ENCODE measurements at places on chromosomes 4 and X. TPM values are rescaled to one million over a fixed set of nuclear protein-coding genes. Genes with fewer than 3 reads are reported as not detected.

DNA sequence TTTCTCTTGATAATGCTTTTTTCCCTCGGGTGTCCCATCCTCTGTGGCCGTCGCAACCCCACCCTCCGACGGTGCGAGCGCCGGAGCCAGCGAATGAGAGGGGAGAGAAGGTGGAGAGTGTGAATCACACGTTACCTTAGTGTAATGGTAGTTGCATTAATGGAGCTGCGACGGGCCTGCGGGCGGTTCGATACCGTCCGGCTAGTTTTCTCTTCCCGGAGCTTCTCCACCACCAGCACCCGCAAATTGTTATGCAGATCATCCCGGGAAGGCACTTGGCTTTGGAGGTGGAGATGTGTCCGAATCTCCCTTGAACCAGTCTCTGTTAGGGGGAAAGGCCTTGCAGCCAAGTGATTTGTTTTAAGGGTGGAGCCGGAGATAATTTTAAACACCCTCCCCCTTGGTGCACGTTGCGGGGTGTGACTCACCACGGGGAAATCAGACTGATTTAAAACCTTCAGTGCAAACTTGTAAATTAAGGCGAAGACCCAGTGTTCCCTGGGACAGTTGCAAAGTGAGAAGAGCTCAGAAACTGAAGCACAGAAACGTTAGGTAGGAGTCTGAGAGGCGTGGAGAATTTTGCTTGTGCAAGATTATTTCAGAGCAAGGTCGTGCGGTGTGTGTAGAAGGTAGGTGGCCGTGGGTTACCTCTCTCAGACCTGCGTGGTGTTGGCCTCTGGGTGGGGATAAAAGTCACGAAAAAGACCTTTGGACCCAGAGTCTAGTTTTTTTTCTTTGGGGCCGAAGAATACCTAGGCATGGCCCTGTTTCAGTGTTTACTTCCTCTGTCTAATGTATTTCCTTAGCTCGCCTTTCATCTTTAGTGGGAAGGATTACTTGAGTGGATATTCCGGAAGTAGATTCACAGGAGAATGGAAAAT is 1.3 kb downstream of the AFF1 start:
- H3K27ac ChIP-seq, result peak overlapping the region; percentile 94
- peak overlapping the region; percentile 96 for H3K4me3 ChIP-seq
- peaks cover under 1% of the 10 kb centered on the region for H3K36me3 ChIP-seq
- peak; percentile 68 for DNase-seq

GRCh38 chrX:17596546-17597205 is 140.6 kb upstream of the SCML1 start:
- H3K27me3 ChIP-seq, result no peaks in the 10 kb centered on the region
- DNase-seq, result no peak
- H3K4me3 ChIP-seq, result no peak overlapping the region

DNA sequence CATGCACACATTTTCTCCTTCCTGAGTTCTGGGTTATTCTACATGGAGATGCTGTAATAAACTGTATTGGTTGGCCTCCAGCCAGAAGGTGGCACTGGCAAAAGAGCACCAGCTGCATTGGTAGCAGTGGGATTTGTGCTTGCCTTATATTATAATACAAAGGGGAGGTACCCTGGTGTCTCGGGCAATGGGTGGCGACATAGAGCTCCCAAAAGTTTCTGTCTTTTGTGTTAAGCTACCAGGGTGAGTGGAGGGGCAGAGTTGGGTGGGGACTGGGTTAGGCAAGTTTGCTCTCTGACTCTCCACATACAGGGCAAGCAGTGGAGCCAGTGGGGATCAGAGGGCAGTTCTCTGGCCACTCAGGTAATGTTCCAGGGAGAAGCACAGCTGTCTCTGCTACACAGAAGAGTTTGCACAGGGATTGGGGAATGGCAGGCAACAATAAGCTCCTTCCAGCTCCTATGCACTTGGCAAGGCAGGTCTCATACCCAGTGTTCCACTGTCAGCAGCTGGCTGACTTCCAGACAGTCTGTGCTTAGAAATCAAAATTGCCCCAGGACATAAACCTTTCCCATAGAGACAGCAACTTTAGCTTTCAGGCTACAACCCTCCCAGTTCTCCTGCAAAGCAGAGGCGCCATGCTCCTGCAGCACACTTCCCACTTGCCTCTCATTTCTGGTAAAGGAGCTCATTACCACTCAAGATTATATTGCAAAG is 463.9 kb upstream of the PCDH7 start:
- H3K4me1 ChIP-seq, result no peaks in the 10 kb centered on the region
- no peak overlapping the region for H3K27ac ChIP-seq
- H3K4me3 ChIP-seq, result no peak overlapping the region
- DNase-seq, result no peak

DNA sequence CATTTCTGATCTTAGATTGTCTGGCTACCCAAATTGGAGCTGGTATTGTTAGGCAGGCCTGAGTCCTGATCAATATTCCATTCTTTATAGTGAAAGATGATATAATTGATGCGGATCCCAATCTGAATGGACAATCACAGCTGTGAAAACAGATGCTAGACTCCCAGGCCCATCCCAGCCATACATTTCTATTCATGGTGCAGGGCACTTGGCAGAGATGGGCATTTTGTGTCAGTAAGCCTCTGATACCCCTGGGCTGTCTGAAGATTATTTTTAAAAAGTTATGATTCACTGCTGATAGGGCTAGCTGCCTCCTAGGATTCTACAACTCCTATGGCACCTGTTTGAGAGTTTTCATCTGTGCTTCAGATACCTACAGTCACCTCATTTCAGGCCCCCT is 61.2 kb upstream of the TSPAN7 start:
- H3K4me3 ChIP-seq, result no peak overlapping the region
- no peaks in the 10 kb centered on the region for H3K4me1 ChIP-seq
- H3K27me3 ChIP-seq, result no peaks in the 10 kb centered on the region
- H3K36me3 ChIP-seq, result peaks cover 22% of the 10 kb centered on the region
- H3K27ac ChIP-seq, result no peak overlapping the region

- peaks cover 10% of the 10 kb centered on the region for H3K4me1 ChIP-seq
- H3K27me3 ChIP-seq, result no peaks in the 10 kb centered on the region
- DNase-seq, result no peak
- H3K36me3 ChIP-seq, result no peaks in the 10 kb centered on the region
- H3K27ac ChIP-seq, result no peak overlapping the region
Measured at GRCh38 chrX:136907621-136908020, 27.1 kb upstream of the RBMX start.

DNA sequence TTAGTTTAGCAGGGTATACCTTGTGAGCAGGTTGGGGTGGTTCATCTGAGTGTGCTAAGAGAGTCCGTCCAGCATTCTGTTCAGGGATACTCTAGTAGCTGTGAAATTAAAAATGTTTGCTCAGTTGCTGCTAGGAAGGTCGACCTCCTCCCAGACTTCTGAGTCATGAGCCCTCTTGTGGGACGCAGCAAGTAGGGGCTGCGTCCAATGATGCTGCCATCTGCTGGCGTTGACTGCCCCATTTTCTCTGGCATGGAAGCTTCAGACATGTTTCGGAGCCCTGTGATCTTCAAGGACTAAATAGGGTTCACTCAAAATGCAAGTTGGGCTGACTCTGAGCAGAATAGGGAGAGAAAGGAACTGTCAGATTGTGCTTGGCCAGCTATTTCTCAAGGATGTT is 201.0 kb upstream of the ARSJ start:
- no peak overlapping the region for H3K27ac ChIP-seq
- peak; percentile 24 for DNase-seq
- H3K4me1 ChIP-seq, result no peaks in the 10 kb centered on the region
- peaks cover 10% of the 10 kb centered on the region for H3K36me3 ChIP-seq
- no peaks in the 10 kb centered on the region for H3K27me3 ChIP-seq

DNA sequence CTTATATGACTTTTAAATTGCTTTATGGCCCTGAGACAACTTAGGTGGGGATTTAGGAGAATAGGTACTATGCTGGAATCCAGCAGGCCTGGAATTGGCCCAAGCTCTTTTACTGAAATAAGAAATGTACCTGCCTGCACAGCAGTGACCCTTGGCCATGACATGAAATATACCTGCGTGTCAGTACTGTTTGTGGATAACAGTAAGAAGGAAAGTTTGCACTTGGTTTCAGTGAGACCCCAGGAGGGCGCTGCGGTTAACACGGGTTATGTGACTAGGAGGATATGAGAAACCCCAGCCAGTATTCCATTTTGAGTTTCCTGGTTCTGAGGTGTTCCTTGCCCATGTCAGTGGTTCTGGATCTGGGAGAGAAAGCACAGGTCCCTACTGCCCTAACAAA is 5.3 kb downstream of the MTM1 start:
- H3K27me3 ChIP-seq, result no peaks in the 10 kb centered on the region
- H3K4me3 ChIP-seq, result peak overlapping the region; percentile 30
- no peaks in the 10 kb centered on the region for H3K36me3 ChIP-seq
- H3K4me1 ChIP-seq, result peaks cover 20% of the 10 kb centered on the region
- no peak for DNase-seq
- peak overlapping the region; percentile 56 for H3K27ac ChIP-seq

- peaks cover 61% of the 10 kb centered on the region for H3K4me1 ChIP-seq
- no peak overlapping the region for H3K4me3 ChIP-seq
- peak overlapping the region; percentile 49 for H3K27ac ChIP-seq
- H3K27me3 ChIP-seq, result no peaks in the 10 kb centered on the region
- no peak for DNase-seq
- H3K36me3 ChIP-seq, result no peaks in the 10 kb centered on the region
Measured at GRCh38 chr4:98919996-98920395, 8.9 kb downstream of the EIF4E start.

DNA sequence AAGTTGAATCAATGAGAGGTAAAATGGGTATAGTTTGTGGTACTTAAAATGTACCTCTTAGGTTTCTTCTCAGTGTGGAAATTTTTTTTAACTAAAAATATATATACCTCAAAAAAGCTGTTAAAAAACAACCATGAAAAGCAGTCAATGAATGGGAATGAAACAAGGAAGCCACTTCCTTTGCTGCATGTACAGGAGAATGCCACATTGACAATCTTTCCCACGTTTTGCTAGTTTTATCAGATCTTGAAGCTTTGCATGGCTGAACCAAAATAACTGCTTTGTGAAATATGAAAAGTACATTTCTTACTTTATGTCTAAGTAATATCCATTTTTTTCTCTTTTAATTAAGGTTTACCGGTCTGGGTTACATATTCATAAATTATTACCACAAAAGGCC is 71.8 kb downstream of the PRKG2 start:
- no peaks in the 10 kb centered on the region for H3K27me3 ChIP-seq
- H3K27ac ChIP-seq, result no peak overlapping the region
- H3K4me3 ChIP-seq, result no peak overlapping the region
- H3K36me3 ChIP-seq, result peaks cover 11% of the 10 kb centered on the region
- H3K4me1 ChIP-seq, result no peaks in the 10 kb centered on the region

DNA sequence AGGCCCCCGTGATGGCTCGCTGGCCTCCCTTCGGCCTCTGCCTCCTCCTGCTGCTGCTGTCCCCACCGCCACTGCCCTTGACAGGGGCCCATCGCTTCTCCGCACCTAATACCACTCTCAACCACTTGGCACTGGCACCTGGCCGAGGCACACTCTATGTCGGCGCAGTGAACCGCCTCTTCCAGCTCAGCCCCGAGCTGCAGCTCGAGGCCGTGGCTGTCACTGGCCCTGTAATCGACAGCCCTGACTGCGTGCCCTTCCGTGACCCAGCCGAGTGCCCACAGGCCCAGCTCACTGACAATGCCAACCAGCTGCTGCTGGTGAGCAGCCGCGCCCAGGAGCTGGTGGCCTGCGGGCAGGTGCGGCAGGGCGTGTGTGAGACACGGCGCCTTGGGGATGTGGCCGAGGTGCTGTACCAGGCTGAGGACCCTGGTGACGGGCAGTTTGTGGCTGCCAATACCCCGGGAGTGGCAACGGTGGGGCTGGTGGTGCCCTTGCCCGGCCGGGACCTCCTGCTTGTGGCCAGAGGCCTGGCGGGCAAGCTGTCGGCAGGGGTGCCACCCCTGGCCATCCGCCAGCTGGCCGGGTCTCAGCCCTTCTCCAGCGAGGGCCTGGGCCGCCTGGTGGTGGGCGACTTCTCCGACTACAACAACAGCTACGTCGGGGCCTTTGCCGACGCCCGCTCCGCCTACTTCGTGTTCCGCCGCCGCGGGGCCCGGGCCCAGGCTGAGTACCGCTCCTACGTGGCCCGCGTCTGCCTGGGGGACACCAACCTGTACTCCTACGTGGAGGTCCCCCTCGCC is 3.0 kb downstream of the PLXNB3 start:
- no peak overlapping the region for H3K4me3 ChIP-seq
- no peak overlapping the region for H3K27ac ChIP-seq
- no peaks in the 10 kb centered on the region for H3K36me3 ChIP-seq

DNA sequence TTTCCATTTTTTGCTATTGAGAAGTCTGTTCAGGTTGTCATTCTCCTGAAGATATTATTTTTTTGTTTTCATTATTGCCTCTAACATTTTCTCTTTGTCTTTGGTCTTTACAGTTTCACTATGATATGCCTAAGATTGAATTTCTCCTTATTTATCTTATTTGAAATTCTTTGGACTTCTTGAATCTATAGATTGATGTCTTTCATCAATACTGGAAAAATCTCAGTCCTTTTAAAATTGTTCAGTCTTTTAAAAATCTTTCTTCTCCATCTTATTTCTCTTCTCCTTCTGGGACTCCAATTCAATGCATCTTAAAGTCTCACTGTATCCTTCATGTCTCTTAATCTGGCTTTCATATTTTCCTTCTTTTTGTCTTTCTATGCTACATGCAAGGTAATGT is 86.7 kb downstream of the KIT start:
- H3K27ac ChIP-seq, result no peak overlapping the region
- no peak for DNase-seq
- H3K27me3 ChIP-seq, result peaks cover 2% of the 10 kb centered on the region
- H3K4me3 ChIP-seq, result no peak overlapping the region
- H3K4me1 ChIP-seq, result no peaks in the 10 kb centered on the region
- peaks cover 15% of the 10 kb centered on the region for H3K36me3 ChIP-seq

GRCh38 chr4:6472387-6473263 is at the start of gene PPP2R2C:
PPP2R2C (minus strand) TSS chr4:6472614; CDS start chr4:6472229, 385 bp downstream.
- H3K36me3 ChIP-seq, result no peaks in the 10 kb centered on the region
- peak within 1 kb of the TSS; percentile 58 for H3K4me3 ChIP-seq
- DNase-seq, result no peak
- H3K4me1 ChIP-seq, result peaks cover 13% of the 10 kb centered on the region

- H3K27ac ChIP-seq, result no peak overlapping the region
- no peak for DNase-seq
- H3K36me3 ChIP-seq, result no peaks in the 10 kb centered on the region
- H3K27me3 ChIP-seq, result no peaks in the 10 kb centered on the region
Measured at GRCh38 chr4:186642998-186643397, 80.7 kb downstream of the FAT1 start.

- H3K27ac ChIP-seq, result no peak overlapping the region
- H3K27me3 ChIP-seq, result no peaks in the 10 kb centered on the region
- no peaks in the 10 kb centered on the region for H3K4me1 ChIP-seq
- DNase-seq, result no peak
- no peaks in the 10 kb centered on the region for H3K36me3 ChIP-seq
Measured at GRCh38 chr4:171929907-171930306, 116.7 kb downstream of the GALNTL6 start.

Gene MTNR1A
- total RNA-seq, result not detected

Gene SCD5
- 1.0 TPM for total RNA-seq

Gene PAGE1
- not detected for total RNA-seq

Gene GSX2
- not detected for total RNA-seq

Gene HPGD
- total RNA-seq, result 6.8 TPM

Gene AMMECR1
- 9.3 TPM for total RNA-seq

Gene CXCL10
- total RNA-seq, result not detected

Gene CLDN2
- not detected for total RNA-seq

Gene CCDC160
- total RNA-seq, result not detected

Gene WDR13
- total RNA-seq, result 49.5 TPM

Gene EBP
- total RNA-seq, result 30.7 TPM

Gene WAS
- 99.7 TPM for total RNA-seq

Gene ATP1B4
- not detected for total RNA-seq

All from naive thymus-derived CD8-positive, alpha-beta T cell (primary cell).